Stimulated activated CD4-positive, alpha-beta T cell treated with anti-CD3 and anti-CD28 coated beads, TNF-alpha, amount 100 ng/mL, for 1 hour (primary cell): ENCODE measurements at places on chromosomes 7 and 10.

- no peak for DNase-seq
These were observed 144.1 kb downstream of the PIP4K2A start for GRCh38 chr10:22570234-22570633.

GRCh38 chr10:98128802-98129201 lies 5.7 kb upstream of the R3HCC1L start:
- no peak for DNase-seq

- DNase-seq: no peak
These were observed 262.0 kb downstream of the ADRA2A start for GRCh38 chr10:111338805-111339204.

DNA sequence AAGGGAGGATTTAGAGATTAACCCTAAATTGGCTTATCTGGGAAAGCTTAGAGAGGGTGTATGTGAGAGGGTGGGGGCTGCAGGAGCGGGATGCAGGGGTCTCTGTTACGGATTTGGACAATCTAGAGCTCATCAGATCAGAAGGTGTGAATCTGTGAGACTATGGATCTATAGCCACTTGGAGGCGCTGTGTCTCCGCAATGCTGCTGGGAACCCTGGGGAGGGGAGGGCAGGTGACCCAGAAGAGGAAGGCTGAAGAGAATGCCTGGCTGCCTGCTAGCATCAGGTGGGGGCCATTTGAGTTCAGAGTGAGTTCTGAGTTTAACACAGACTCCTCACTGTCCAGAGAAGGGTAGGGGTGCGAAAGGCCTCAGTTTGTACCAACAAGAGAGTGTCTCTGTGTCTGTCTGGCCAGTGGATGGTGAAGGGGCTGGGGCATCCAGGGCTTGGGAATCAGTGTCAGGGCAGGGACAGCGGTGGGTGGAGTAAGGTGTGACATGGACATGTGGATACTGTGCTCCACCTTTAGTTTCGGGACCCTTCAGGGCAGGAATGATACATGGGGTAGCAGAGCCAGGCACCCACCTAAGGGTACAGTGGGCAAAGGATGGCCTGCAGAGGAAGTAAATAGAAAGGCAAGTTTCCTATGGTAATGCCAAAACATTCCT lies 187.3 kb upstream of the PRSS58 start:
- no peak for DNase-seq

DNA sequence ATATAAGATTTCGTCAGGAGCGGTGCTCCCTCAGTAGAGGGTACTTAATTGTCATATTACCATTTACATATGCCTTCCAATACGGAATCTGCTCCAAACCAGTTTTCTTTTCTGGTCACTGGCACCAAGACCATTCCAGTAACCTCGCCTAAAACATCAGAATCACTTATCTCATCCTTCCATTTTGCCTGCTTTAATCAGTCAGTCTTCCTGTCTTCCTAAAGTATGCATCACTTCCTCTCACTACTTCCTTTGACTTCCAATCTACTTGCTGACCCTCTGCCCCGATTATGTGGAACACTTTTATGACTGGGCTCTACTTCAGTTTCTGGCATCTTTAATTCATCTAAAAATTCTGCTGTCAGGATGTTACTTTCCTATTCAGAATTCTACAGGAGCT lies 33.5 kb downstream of the CUL2 start:
- DNase-seq: no peak

DNA sequence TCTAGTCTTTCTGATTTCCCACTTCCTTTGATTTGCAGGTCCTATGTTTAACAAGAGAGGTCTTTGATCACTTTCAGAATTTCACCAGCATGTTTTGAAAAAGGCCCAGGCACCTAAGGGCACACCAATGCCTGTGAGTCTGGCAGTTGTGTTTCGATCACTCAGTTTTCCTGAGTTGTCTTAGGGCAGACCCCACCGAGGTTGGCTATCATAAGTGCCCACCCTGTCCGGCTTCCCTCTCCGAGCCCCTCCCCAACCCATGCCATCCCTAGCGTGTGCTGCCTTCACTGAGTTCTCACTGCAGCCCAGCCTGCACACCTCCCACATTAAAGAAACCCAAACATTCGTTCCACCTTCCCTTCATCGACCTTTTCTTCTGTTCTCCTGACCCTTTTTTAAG lies 257.9 kb downstream of the GRID1 start:
- no peak for DNase-seq

DNA sequence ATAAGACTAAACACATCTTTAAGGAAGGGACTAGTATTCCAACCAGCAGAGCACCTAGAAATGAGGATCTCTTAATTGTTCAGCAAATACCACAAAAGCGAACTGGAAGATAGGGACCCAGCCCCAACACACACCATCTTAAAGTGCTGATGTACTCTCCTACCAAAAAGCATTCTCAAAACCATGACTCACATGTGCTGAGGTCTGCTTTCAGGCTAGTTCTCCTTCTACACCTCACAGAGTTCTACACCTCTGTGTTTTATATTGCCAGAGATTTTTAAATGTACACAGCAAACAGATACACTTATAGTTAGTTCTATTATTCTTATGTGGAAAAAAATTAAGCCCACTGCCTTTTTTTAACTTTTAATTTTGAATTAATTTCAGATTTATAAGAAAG lies 191.9 kb downstream of the DOCK4 start:
- no peak for DNase-seq

GRCh38 chr7:127231415-127231814 lies 21.3 kb downstream of the GRM8 start:
- no peak for DNase-seq

DNA sequence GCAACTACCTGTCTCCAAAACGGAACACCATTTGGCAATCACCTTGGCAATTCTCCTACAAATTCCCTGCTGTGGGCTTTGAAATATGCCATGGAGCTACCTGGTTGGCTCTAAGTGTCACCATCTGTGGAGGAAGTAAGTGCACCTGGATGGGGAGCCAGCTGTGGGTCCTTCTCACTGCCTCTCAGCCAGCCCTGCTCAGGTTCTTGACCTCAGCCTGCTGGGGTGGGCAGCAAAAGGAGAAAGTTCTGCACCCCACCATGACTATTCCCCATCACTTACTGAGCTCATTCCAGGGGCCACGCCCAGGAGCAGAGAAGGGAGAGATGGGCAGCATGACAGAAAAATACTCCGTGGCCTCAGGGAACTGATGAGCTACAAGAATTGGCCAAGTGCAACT lies 158.7 kb downstream of the TNS3 start:
- DNase-seq: no peak

- no peak for DNase-seq
These were observed 1.4 kb downstream of the HPSE2 start for GRCh38 chr10:99234041-99234790.

GRCh38 chr10:132113206-132113605 lies 47.5 kb downstream of the JAKMIP3 start:
- DNase-seq: no peak

DNA sequence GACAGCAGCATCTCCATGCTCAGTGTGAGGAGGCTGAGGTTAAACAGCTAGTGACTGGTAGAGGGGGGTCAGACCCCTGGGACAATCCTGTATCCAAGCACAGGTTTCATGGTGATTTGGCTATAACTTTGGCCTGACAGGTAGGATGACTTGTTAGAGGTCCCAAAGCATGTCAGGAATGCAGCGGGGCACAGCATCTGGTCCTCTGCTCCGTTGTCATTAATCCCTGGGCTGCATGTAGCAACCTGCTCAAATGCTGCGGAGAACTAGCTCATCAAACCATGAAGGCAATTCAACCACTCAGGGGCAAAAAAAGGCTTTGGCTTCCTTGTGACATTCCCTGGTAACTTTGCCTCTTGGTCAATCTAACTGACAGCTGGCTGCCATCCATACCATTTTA lies 26.8 kb downstream of the WNT2 start:
- DNase-seq: no peak

- no peak for DNase-seq
These were observed 68.7 kb downstream of the ST7 start for GRCh38 chr7:117021986-117022385.

DNA sequence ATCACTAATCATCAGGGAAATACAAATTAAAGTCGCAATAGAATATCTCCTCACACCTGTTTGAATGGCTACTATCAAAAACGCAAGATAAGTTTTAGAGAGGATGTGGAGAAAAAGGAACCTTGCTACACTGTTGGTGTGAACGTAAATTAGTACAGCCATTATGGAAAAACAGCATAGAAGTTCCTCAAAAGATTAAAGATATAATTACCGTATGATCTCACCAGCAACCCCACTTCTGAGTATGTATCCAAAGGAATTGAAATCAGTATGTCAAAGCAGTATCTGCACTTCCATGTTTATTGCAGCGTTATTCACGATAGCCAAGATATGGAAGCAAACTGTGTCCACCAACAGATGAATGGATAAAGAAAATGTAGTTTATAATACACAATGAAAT lies 164.4 kb downstream of the ZNF365 start:
- no peak for DNase-seq

- DNase-seq: no peak
These were observed 108.2 kb upstream of the MKLN1 start for GRCh38 chr7:131219312-131220041.

GRCh38 chr7:22726345-22726906 lies 574 bp upstream of the IL6 start:
- DNase-seq: peak; percentile 27

- no peak for DNase-seq
These were observed 83.4 kb downstream of the PON1 start for GRCh38 chr7:95240921-95241320.

- DNase-seq: no peak
These were observed 34.2 kb upstream of the C10orf90 start for GRCh38 chr10:126704649-126705048.

DNA sequence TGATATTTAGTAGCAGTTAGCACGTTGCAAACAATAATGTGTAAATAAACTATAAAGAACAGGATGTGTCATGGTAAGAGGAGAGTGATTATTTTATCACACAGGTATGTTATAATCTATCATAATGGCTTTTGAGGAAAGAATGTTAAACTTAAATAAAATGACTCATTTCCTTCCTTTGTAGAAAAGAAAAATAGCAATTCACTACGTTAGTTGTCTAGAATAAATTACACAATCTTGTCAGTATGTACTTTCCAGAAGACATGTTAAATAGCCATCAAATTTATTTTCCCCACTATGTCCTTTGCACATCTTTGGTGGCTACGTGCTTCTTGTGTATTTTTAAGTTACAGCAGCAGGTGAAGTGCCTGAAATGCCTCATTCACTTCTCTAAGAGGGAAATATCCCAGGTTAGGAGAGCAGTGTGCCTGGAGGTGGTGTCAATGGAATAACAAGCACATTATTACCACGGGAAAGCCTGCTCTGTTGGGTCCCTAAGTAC lies 133.8 kb downstream of the SEMA3A start:
- no peak for DNase-seq

DNA sequence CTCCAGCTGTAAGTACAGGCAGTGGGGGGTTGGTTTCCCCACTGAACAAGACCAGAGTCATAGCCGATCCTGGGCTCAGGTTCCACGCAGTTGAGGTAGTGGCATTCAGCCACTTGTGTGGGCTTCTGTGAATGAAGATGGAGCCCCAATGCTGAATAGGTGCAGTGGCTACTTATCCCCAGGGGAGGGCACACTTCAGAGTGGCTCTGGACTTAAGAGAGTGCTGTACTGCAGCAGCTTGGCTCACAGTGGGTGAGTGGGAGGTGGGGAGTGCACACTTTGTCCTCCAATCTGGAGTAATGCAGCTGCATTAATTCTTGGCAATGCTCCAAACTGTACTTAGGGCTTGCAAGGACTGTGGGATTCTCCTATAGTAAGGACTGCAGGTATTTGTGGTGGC lies 81.9 kb downstream of the BUB3 start:
- no peak for DNase-seq

DNA sequence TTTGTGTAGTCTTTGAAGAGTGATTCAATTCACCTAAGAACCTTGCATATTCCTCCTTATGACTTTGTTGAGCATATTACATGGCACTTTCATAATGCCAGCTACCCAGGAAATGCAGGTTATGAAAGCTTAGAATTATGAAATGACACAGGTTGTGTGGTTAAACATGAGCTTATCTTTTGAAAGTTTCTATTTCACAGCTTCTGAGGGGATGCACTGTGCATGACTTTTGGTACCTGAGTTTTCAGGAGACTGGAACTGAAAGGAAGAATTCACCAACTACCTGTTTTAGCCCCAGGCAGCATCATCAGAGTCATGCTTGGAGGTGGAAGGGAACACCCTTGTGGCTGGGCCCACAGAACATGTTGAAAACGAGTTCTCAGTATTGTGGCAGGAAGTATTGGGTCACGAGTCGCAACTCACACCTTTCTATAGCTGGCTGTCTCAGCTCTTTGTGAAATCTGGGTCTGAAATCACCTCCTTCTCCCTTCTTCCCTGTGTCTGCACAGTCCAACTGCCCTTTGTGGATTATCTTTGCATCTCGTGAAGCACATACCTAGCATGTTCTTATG lies 228.2 kb downstream of the PTEN start:
- peak; percentile 29 for DNase-seq

DNA sequence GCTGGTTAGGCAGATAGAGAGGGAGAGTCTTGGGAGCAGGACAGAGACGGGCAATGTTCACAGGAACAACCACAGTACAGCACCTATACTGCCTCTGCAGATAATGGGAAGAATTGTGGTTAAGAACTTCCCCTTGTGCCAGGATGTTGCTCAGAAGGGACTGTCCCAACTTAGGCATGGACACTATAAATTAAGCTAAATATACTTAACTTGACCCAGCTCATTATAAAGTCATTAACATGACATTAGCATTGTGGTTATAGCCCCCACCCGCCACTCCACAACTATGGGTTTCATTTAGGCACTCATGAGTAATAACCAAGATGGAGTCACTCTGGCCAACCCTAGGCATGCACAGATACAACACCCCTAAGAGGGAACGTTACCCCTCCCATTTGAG lies 310.9 kb upstream of the NRG3 start:
- no peak for DNase-seq

DNA sequence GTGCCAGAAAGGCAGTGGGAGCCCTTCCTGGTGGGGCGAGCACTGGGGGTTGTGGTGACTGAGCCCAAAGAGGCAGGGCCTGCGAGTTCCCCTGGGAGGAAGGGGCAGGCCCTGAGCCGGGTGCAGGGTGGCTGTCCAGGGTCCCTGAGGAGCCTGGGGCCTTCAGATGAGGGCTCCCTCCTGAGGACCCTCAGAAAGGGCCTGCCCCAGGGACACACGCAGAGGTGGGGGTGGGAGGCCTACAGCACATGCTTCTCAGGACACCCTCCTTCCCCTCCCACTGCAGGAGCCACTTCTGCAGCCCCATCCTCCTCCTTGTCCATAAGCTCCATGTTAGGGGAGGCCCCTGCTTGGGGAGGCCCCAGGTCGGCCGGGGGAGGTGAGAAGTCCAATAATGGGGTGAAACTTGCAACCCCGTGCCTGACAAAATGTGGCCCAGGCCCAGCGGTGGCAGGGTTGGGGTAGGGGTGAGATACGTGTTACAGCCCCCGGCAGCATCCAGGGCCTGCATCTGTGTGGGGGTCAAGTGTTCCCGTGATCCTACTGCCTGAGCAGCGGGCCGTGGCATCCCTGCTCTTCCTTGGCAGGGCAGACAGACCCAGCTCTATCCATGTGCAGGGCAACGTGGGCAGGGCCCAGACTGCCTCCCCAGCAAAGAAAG lies 31.8 kb upstream of the RET start:
- DNase-seq: no peak

GRCh38 chr10:90834326-90834725 lies 23.5 kb downstream of the HTR7 start:
- no peak for DNase-seq

- no peak for DNase-seq
These were observed 63.7 kb upstream of the ANTXRL start for GRCh38 chr10:46223064-46223480.

GRCh38 chr7:120915314-120916105 lies 35.1 kb upstream of the ING3 start:
- DNase-seq: no peak
